Kidney tubule cell (primary cell): ENCODE measurements at places on chromosomes 3 and 15.

GRCh38 chr3:10627884-10628572, 122.6 kb upstream of the ATP2B2 start:
- no peak for DNase-seq

GRCh38 chr3:43627360-43627759, 5.5 kb upstream of the ANO10 start:
- no peak for DNase-seq

GRCh38 chr15:81625896-81626295, 251.9 kb upstream of the TMC3 start:
- DNase-seq: no peak

DNA sequence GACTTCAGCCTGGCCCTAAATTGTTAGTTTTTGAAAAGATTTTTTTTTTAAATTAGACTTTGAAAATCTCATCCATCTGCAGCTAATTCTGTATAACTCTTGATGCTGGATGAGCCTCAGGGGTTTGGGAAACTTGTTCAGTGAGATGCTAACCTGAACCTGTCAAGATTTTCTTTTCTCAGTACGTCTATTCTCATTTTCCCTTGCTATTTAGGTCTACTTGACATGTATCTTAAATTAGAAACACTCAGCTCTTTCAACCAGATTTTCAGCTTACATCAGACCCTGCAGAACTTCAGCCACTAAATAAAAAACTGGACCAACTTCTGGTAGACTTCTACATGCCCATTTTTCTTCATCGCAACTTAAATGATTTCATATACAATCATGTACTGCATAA, 61.4 kb downstream of the MFSD1 start:
- no peak for DNase-seq

DNA sequence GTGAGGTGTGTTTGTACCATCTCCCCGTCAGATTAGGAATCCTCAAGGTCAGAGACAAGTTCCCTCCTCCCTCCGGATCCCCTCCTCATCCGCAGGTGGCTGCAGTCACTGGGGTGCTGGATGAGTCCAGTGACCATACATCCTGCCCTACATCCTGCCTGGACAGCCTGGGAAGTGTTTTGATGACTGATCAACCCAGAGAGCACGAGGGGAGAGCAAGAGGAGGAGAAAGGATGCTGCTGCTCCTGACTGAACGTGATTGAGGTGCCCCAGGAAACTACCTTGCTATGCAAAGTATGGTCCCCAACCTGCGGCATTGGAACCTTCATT, 65.1 kb downstream of the SLC12A8 start:
- no peak for DNase-seq

GRCh38 chr3:186570941-186571643, 572 bp downstream of the DNAJB11 start:
- DNase-seq: no peak

- DNase-seq: peak; percentile 73
Measured at GRCh38 chr15:39381517-39381916, 199.4 kb upstream of the THBS1 start.

- DNase-seq: no peak
Measured at GRCh38 chr3:127103080-127103479, 89.9 kb upstream of the PRR23E start.

DNA sequence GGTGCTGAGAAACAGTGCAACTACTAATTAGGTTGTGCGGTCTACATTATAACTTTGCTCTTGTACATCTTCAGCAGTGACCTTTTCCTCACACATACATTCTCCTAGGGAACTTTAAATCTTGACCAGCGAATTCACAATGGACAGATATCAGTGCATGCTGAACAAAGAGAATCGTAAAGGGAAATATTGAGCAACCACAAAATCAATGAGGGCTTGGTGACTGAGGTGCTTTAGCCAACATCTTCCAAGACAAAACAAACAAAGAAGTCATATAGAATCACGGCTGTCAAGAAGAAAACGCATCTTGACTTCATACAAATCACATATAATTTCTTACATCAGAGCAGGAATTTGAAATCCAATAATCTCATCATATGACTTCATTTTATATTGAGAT, 1022.0 kb downstream of the ROBO1 start:
- no peak for DNase-seq

DNA sequence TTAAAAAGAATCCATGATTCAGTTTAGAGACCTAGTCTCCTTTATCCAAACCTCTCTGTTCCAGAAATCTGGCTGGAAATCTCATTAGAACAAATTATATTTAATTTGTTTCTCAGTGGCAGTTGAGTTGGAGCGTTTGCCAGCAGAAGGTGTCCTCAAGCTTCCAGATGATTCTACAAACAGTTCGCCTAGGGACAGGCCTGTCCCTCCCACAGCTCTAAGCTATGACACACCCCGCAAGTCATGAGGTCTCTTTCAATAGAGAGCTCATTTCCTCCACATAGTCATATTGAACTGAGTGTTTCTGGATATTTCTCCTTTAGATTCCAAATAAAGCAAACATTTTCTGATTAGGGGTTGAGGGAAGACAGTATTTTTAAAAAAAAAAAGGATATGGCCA, 230.3 kb downstream of the ATP8B4 start:
- no peak for DNase-seq

- DNase-seq: no peak
Measured at GRCh38 chr3:143001034-143001368, 369 bp upstream of the U2SURP start.

GRCh38 chr3:101466465-101467309, 46.3 kb downstream of the SENP7 start:
- DNase-seq: peak; percentile 34

GRCh38 chr3:71926262-71926600, 141.3 kb upstream of the PROK2 start:
- DNase-seq: peak; percentile 63

DNA sequence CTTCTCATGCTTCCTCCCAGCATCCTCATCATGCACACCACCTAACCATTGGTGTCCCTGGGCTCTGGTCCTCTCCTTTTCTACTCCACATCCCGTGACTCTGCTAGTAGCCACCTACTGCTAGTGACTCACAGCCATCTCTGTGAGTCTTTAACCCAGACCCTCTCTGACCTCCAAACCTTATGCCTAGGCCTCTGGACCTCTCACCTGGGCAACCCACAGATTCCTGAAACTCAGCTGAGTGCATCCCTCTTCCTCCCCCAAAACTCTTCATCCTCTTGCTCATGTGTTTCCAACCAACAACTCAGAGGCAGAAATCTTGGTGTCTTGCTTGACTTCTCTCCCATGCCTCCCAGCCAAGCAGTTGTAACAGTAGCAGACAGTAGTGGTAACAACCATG, 20.0 kb upstream of the SLCO2A1 start:
- peak; percentile 52 for DNase-seq

DNA sequence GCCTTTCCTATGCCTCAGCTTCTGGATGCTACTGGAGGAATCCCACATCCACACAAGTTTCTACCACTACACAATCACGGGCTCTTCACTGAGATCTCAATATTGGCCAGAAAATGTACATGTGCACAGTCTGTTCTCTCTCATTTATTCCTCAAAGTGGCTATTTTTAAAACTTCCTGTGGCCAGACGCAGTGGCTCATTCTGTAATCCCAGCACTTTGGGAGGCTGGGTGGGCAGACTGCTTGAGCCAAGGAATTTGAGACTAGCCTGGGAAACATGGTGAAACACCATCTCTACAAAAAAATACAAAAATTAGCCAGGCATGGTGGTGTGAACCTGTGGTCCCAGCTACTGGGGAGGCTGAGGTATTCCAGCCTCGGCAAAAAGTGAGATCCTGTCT, 91.4 kb upstream of the PRTG start:
- DNase-seq: no peak

- DNase-seq: no peak
Measured at GRCh38 chr3:48516571-48516970, 12.6 kb upstream of the SHISA5 start.

GRCh38 chr3:17151598-17152373, 267.0 kb downstream of the PLCL2 start:
- peak; percentile 49 for DNase-seq

DNA sequence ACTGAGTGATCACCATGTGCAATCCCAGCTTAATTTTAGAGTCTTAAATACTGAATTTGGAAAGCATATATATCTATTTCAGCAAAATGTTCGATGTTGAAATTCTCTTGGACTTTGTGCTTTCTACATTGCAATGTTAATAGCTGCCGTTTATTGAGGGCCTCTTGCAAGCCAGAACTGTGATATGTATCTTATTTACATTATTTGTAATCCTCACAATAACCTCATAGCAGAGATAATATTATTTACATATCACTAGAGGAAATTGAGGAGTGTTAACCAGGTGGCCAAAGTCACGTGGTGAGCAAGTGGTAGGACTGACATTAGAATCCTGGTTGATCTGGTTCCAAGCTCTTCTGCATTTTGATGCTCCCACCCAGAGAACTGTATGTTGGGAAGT, 254.1 kb downstream of the SLC9A9 start:
- DNase-seq: no peak

DNA sequence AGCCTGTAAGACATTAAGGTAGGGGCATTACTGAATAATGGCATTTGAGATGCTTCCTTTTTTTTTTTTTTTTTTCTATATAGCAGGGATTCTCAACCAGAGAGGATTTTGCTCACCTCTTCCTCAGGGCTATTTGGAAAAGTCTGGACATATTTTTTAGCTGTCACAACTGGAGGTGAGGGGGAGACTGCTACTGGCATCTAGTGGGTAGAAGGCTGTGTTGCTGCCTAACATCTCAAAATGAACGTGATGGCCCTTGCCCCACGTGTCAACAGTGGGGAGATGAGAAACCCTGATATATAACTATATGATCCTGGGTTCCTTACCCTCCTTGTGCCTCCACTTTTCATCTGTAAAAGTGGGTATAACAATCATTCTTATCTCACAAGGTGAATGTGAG, 71.9 kb downstream of the CADPS start:
- DNase-seq: no peak

GRCh38 chr3:146159037-146159436, 1.9 kb downstream of the PLOD2 start:
- no peak for DNase-seq

GRCh38 chr15:92393980-92394308, 263 bp downstream of the ST8SIA2 start:
- DNase-seq: no peak

DNA sequence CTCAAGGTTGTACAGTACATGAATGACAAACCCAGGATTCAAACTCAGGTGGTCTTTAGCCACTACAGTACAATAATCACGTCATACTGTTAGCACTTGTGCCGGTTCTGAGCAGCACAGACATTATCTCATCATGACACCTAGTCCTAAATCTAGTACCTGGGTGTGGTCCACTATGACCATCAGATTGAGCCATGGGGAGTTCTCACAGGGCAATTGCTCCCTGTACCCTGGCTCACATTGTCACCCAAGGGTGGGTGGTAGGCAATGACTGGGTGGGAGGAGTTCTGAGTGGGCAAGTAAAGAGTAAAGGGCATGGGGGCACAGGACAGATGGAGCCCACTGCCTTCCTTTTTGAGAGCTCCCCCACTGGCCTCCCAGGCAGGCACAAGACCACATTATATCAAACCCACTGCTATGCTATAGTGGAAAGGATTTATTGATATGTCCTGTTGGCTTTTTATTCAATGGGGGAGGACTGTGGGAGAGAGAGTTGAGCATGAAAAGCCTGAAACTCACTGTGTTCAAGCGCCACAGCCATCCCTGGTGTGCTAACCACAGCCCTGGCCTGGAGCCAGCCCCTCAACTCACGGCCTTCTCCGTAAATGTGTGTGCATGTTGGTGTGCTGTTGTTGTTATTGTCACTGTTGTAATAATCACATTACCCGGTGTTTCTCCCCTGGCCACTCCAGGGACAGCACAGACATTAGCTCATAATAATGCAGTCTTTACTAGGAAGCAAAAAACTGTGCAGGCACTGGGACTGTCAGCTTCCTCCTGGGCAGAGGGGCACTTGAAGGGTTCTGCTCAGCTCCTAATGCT, 27.3 kb downstream of the ADCY5 start:
- DNase-seq: peak; percentile 67
